ENCODE measurements at places on chromosomes 2 and 18.

GRCh38 chr2:44668336-44668735, 273.2 kb upstream of the SIX3 start:
- no peak for DNase-seq

DNA sequence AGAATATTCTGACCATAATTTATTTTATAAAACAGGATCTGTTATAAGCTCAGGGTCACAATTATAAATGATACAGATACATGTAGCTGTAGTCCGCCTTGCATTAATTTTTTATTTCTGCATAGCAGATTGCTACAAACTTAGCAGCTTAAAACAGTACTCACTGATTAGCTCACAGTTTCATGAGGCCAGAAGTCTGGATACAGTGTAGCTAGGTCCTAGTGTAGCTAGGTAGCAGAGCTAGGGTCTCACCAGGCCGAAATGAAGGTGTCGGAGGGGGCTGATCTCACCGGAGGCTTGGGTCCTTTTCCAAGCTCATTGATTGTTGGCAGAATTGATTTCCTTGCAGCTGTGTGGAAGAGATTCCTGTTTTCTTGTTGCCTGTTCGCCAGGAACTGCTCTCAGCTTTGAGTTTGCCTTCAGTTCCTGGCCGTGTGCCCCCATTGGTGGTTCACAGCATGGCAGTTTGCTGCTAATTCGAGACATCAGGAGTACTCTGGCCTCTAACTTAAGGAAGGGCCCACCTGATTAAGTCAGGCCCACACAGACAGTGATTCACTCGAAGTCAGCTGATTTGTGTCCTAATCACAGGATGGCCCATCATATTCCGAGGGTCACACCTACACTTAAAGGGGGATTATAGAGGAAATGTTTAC, 18.4 kb downstream of the NAPG start:
- no peak for DNase-seq

DNA sequence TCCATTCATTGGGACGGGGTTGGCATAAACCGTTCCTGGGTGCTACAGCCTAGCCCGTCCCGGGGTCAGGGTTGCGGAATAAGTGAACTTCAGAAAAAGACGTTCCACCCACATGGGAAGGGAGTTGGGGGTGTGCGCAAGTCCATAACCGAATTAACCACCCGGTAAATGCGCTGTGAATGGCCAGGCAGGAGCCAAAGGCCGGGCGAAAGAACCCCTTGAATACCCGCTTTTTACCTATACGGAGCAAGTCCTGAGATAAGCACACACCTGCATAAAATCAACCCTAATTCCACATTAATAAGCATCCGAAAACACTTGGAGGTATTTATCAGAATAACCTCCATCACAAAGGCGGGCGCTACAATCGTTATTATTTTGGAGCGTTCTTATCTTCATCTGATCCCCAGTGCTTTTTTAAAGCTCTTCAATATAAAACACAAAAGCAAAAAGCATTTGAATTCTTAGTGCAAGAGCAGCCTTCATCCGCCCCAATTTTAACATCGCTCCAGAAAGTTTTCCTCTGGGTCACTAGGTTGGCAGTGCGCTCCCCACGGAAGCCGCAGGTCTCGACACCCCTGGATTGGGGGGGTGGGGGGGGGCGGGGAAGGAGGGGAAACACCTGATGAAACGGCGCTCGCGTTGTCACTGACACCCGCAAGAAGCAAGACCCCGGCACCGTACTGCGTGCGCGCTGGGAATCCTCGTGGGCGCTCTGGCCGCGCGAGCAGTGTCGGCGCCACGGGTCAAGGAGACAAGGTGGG, 1.2 kb downstream of the SATB2 start:
- no peak for DNase-seq

DNA sequence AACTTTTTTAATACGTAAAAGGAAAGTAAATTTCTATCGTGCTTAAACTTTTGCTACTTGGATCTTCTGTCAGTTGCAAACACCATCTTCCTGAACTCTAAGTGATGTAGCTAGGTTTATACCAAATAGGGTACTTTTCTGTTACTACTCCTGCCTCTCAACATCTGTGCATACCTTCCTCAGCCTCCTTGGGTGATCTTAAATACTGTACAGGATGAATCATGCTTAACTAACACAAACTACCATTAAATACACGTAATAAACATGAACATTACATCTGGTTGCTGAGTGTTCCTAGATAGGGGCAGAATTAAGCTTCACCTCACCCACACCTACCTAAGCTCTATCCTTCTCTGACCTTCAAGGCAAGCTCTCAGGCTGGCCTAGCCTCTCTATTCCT, 398.0 kb downstream of the TXNL1 start:
- no peak for DNase-seq

DNA sequence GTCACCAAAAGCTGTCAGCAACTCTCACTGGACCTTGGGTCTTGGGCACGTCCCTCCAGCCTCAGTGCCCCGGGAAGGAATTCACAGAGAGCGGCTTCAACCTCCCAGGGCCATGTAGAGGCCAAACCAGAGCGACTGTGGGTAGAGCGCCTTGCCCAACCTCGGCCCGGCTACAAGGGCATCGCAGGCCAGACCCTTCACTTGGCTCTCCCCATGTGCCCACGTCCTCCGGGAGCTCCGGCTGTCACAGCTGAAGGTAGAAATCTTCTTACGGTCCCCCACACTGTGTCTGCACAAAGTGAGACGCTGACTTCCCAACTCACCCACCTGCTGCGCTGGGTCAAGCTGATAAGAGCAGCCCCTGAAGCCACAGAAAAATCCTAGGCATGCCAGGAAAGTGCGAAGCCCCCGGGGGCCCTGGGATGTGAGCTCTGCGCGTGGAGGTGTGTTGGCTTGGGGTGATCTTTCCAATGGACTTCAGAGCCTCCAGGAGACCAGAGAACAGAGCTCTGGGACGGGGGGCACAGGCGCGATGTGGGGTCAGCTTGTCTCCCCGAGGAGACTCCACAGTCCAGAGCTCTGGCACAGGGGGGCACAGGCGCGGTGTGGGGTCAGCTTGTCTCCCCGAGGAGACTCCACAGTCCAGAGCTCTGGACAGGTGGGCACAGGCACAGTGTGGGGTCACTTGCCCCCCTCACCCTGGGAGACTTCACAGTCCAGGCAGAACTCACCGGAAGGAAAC, 105.5 kb downstream of the RTP5 start:
- no peak for DNase-seq

GRCh38 chr18:37537868-37538525, 27.6 kb downstream of the CELF4 start:
- peak; percentile 15 for DNase-seq

DNA sequence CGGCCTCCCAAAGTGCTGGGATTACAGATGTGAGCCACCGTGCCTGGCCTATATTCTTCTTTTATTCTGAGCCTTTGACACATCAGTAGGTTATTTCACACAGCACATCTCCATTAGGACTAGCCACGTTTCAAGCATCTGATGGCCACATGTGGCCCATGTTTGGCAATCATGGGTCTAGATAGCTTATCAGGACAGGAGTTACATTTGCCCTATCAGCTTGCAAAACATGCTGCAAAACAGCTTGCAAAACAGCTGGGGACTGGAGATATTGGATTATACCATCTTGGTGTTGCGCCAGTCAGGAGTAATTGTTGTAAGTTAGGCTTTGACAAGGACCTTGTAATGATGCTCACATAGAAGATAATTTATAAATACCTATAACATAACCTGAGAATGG, 94.9 kb downstream of the GBX2 start:
- no peak for DNase-seq

- no peak for DNase-seq
These were observed 819 bp upstream of the NCOA1 start for GRCh38 chr2:24490181-24490689.

- DNase-seq: no peak
These were observed 43.9 kb upstream of the DNAH7 start for GRCh38 chr2:196112418-196113034.

- peak; percentile 32 for DNase-seq
These were observed 545 bp downstream of the GTF3C2 start for GRCh38 chr2:27356056-27356381.

- no peak for DNase-seq
These were observed 150.3 kb downstream of the SMAD7 start for GRCh38 chr18:48800466-48800865.

- peak; percentile 57 for DNase-seq
These were observed 24.7 kb upstream of the PNPT1 start for GRCh38 chr2:55718165-55719008.

- no peak for DNase-seq
These were observed 111.0 kb upstream of the SALL3 start for GRCh38 chr18:78868330-78869316.

GRCh38 chr2:205865905-205866441, 183.7 kb downstream of the NRP2 start:
- DNase-seq: no peak

DNA sequence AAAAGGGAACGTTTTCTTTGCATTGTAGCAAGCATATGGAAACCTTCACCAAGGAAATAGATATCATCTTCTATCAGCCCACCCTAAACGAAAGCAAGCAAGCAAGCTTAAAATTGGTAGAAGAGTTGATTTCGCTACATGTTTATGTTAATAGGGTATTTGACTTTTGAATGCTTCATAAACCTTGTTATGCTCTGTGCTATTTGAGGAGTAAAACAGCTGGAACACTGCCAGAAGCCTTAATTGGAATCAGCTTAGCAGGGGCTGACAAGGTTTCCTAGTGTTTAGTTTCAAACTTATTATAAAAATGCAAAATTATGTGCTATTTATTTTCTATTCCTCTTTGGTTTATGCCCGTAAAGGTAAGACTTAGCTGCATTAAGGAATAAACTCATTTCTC, 70.6 kb upstream of the LINC00305 start:
- no peak for DNase-seq

- no peak for DNase-seq
These were observed 36.7 kb upstream of the ST8SIA5 start for GRCh38 chr18:46793565-46793964.

GRCh38 chr2:28619213-28620196, 123.6 kb downstream of the PLB1 start:
- DNase-seq: no peak

DNA sequence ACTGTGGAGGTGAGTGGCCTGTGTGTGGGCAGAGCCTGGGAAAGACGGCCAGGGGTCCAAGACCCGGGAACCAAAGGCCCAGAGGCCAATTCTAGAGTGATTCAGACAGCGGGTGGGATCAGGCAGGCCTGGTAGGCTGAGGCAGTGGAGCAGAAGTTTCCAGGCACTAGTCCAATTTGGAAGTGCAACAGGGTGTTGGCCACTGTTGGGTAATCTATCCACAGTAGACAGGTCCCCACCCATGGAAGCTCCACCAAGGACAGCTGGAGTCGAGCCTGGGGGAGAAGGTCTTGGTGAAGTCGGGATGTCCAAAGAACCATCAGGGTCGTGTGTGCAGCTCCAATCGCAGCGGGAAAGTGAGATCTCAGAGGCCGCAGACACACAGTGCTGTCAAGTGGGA, 125.8 kb upstream of the COPS8 start:
- no peak for DNase-seq

DNA sequence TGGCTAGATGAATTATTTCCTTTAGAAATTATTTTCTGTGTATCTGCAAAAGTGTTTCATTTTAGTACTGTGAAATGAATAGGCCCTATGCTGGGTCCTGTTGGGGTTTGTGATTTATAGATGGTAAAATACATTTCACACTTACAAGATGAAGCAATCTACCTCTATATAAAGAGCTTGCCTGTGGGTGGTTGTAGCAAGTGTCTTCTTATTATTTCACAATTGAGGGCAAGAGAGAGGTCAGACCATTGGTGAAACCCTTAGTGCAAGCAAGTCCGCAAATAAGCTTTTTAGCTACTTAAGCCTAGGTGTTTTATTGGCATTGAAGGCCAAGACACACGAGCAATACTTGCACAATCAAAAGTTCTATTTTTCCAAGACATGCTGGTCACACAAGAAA, 153.1 kb downstream of the FMNL2 start:
- DNase-seq: no peak

- no peak for DNase-seq
These were observed 60.3 kb upstream of the RPL31 start for GRCh38 chr2:100941646-100942240.

DNA sequence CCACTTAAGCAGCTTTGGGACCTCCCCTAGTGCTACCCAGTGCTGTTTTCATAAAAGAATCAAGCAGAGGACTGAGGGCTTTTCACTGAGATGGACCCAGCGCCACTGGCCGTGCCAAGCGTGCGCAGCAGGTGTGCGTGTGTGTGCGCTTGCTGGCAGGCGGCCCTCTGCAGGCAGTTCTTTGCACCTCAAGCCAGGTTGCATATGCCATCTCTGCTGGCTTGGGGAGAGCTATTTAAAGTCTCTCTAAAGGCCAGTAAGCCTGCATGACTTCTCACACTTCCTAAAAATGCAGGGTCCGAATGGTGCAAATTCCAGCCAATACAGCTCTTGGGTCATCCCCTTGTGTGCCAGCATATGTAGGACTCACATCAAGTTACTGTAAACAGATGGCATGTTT, 255.5 kb downstream of the RNF152 start:
- no peak for DNase-seq

GRCh38 chr2:177355874-177356273, 36.7 kb upstream of the AGPS start:
- no peak for DNase-seq

DNA sequence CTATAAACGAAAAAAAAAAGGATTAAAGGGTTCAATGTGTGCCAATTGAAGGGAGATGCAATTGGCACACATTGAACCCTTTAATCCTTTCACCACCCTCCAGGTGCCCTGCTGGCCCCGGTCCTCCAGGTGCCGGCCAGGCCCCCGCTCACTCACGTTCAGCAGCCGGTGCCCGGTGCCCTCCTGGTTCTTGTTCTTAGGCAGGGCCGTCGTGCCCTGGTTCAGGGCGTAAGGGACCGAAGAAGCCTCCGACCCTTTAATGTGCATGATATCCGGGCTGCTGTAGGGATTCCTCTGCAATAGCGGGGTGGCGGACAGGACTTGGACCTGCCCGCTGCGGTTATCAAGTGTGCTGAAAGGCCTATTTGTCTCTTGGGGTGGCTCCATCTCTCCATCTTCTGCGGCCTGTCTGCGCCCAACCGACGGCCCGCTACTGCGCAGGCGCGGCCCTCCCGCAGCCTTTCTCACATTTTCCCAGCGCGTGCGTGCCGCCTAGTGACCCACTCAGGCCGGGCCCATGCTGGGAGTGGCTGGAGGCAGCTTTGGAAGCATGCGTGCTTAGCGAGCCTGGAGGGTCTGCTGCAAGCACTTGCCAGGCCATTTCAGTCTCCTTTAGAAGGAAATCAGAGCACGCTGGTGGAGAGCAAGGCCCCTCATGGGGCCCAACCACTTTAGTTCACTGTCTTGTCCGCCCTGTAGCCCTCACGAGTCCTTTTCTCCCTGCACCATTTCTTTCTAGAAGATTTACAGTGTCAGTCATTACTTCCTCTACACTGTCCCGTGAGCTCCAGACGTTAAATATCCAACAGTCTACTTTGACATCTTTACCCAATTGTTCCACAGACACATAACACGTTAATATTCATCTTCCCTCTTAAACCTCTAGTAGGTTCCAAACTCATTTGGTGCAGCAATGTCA, 24.3 kb downstream of the TMEM237 start:
- no peak for DNase-seq

- no peak for DNase-seq
These were observed 90.9 kb downstream of the GPD2 start for GRCh38 chr2:156526950-156527636.

Data from stimulated activated CD4-positive, alpha-beta T cell treated with anti-CD3 and anti-CD28 coated beads, TNF-alpha, amount 100 ng/mL, for 48 hours (primary cell).